ENCODE measurements at places on chromosomes 6 and 20.

GRCh38 chr20:22797103-22797502 is 212.7 kb upstream of the FOXA2 start:
- no peak for DNase-seq

DNA sequence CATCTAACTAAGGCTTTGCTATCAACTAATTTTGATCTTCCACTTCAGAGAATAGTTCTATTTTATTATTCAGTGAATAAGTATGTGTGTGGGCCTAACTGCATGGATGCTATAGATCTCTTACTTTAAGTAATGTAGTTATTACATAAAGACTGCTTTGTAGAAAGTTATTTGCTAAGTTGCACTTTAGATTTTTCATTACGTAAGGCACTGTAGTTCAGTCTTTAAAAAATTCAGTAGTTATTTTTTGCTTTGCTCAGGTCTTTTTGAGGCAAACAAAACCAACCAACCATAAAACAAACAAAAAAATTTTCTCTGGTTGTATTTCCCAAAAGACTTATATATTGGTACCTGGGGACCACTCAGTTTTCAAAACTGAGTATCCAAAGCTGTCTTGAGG is 53.0 kb downstream of the KCNQ5 start:
- DNase-seq, result no peak

- DNase-seq, result no peak
Observed at GRCh38 chr20:48432494-48432832, 395.3 kb downstream of the PREX1 start.

DNA sequence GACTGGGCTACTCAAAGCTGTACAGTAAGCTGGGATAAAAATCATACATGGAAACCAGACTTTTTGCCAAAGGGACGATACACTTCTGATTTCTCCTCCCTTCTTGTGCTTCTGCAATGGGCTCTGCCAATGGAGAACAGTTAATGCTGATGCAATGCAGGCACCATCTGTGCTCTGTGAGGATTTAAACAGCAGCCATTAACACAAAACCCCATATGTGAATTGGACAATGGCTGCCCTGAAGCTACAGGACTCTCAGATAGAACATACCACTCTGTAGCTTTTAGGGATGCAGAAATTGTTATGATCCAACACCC is 71.9 kb downstream of the GJA10 start:
- DNase-seq, result no peak

GRCh38 chr6:107105511-107106116 is 9.7 kb downstream of the BEND3 start:
- DNase-seq, result no peak

DNA sequence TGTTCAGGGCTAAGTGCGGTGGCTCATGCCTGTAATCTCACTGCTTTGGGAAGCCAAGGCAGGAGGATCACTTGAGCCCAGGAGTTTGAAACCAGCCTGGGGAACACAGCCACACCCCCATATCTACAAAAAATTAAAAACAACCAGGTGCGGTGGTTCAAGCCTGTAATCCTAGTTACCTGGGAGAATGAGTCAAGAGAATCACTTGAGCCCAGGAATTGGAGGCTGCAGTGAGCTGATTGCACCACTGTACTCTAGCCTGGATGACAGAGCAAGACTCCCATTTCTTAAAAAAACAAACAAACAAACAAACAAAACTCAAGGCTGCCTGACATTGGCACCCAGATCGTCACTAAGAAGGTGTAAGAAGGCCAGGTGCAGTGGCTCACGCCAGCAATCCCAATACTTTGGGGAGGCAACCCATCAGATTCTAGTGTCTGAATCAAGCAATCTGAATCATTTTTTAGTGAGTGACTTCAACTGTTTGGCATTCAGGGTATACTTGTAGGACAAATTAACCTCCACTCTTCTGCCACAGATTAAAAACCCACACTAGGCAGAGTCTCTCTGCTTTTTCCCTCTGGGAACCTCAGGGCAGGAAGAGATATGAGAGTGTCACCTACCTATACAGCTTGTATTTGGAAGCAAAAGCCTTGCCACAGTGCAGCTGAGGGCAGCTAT is 6.1 kb downstream of the PLAGL2 start:
- no peak for DNase-seq

- DNase-seq, result no peak
Observed at GRCh38 chr6:138455746-138456400, 43.4 kb downstream of the NHSL1 start.

- DNase-seq, result no peak
Observed at GRCh38 chr20:57384486-57384885, 6.7 kb upstream of the RBM38 start.

- no peak for DNase-seq
Observed at GRCh38 chr6:90637320-90637719, 50.4 kb upstream of the MAP3K7 start.

- DNase-seq, result no peak
Observed at GRCh38 chr20:1697592-1697991, 40.0 kb upstream of the SIRPG start.

DNA sequence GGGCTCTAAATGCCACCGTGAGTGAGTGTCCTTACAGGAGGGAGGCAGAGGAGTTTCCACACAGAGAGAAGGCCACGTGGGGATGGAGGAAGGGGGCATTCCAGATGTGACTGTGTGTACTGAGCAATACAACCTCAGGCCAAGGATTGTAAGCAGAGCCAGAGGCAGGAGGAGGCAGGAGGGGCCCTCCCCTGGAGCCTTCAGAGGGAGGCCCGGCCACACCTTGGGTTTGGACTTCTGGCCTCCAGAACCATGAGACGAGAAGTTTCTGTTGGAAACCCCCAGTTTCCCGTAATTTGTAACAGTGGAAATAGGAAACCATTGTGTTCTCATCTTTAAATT is 9.3 kb upstream of the KIF25 start:
- no peak for DNase-seq

DNA sequence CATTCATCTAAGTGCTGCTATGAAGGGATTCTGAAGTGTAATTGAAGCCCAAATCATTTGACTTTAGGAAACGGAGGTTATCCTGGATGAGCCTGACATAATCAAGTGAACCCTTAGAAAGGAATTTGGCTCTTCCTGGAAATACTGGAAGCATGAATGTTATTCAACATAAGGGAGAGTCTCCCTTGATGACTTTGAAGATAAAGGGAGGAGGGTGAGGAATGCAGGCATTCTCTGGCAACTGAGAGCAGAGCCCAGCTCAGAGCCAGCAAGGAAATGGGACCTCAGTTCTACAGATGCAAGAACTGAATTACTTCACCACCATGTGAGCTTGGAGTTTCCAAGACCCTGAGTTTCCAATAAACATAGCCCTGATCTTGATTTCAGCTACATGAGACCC is 168.2 kb downstream of the DLL1 start:
- no peak for DNase-seq

- no peak for DNase-seq
Observed at GRCh38 chr6:82205930-82206392, 41.6 kb downstream of the IBTK start.

DNA sequence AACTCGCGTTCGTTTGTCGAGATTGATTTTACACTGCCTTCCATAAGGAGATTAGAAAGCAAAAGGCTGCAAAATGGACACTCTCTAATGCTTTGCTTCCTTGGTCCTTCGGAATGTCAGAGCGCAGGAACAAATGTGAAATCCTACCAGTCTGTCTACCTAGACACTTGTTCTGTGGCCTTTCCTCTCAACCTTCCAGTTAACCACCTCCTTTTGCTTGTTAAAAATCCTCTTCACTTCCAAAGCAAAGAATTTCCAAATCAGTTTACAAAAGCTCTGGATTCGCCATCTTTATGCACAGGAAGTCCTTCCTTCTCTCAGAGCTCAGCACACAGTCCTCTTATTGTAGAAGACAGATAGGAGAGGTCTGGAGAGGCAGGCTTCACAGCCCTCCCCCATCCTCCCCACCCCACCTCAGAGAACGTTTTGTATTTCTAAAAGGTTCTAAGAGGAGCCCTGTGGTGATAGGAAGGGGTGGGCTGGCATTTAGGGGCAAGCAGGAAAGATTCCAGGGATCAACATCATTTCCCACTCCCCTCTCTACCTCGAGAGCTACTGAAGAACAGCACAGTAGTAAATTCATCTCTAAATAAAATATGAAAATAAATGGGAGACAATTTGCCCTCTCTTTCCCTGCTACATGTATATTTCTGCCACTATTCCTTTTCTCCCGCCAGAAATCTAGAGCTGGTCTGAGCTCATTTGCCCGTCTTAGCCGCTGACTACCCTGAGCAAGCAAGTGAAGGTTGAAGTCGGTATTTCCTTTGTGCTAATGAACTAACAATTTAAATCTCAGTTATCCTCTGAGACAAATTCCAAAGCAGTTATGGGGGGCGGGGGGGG is 18.9 kb downstream of the TFAP2A start:
- no peak for DNase-seq

DNA sequence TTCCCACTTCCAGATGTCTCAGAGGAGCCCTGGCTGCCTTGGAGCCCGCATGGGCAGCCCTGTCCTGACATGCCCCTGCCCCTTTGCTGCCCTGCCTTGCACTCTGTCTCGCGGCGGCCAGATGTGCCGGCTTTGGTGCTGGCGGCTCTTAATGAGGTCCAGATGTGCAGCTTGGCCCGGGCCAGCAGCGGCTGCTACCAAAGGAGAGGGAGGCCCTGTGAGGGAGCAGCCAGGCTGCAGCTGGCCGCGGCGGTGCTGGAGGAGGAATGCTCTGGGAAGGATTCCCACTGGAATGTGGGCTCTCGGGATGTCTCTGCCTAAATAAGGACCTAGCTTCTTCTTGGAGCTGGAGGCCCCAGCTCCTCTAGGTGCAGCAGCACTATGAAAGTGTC is 72.4 kb downstream of the FGD2 start:
- DNase-seq, result no peak

DNA sequence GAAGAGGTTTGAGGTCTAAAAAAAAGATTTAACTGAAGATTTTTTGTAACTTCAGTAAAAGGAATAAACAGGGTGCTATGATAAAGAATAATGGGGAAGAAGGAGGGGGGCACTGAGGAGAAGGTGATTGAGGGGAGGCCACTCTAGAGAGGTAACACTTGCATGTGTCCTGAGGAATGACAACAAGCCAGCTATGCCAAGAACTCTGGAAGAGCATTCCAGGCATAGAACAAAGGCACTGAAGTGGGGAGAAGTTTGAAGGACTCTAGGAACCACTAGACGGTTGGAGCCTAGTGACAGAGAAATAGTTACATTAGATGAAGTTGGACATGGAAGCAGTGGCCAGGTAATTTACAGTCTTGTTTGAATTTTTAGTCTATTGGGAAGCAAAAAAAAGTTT is 10.8 kb upstream of the SF3B5 start:
- DNase-seq, result no peak

DNA sequence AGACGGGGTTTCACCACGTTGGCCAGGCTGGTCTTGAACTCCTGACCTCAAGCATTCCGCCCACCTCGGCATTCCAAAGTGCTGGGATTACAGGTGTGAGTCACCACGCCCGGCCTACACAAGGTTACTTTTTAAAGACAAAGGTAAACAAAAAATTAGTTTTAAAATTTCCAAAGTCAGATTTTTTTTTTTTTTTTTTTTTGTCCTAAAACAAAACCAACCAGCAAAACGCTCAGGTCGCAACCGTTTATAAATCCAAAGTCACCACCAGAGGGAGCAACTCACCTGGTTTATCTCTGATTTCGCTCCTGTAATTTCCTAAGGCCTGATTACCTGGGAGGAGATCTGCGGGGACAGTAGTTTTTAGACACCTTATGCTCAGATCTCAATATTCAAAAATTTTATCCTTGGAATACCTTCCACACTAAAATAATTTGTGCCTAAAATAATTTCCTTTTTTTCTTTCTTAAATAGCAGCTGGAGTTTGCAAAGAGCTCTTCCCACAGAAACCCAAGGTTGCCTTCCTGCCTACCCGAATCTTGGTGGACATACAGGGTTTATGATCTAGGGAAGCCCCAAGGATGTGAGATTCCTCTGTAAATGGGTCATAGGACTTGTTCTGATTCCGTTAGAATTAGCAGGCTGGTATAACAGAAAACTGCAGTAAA is 19.8 kb upstream of the TREM1 start:
- no peak for DNase-seq

- DNase-seq, result no peak
Observed at GRCh38 chr6:117306227-117306790, 41.0 kb downstream of the VGLL2 start.

- no peak for DNase-seq
Observed at GRCh38 chr6:33160728-33161344, 31.4 kb downstream of the COL11A2 start.

GRCh38 chr20:19354950-19355349 is 142.5 kb downstream of the SLC24A3 start:
- DNase-seq, result no peak

GRCh38 chr6:148414836-148415235 is 72.2 kb downstream of the SASH1 start:
- DNase-seq, result no peak

DNA sequence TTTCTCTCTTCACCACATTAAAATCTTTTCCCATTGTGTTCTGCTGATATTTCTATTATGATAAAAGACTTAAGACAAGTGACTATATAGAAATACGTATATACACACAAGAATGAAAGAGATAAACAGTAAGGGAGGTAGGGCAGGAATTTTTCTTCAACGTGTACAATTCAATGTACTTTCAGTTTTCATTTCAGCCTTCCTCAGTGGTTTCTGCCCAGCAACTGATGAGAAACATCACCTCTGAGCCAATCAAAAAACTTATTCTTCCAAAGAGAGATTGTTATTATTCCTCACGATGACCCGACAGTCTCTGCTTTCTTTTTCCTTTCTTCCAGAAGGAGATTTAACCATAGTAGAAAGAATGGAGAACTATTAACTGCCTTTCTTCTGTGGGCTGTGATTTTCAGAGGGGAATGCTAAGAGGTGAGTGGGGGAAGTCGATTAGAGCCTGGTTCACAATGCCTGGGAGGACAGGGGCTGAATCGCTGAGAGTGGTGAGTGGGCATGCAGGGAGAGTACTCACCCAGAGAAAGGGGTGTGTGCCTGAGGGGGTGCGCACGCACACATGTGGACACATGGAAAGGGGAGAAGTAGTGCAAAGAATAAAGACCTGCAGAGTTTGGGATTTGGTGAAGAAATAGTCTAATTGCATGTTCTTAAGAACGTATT is at the start of gene BTN3A1:
TSS of gene BTN3A1 (plus strand) at position 289 of the 672 bp plus-strand sequence. CDS start 3,289 bp downstream, outside the sequence.
- DNase-seq, result peak; percentile 7

DNA sequence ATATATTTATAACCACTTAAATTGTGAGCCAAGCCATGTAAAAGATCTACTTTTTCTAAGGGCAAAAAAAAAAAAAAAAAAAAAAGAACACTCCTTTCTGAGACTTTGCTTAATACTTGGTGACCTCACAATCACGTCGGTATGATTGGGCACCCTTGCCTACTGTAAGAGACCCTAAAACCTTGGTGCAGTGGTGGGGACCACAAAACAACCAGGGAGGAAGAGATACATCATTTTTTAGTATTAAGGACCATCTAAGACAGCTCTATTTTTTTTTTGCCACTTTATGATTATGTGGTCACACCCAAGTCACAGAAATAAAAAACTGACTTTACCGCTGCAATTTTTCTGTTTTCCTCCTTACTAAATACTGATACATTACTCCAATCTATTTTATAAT is 22.9 kb downstream of the PRDM1 start:
- DNase-seq, result no peak

GRCh38 chr6:37005827-37006567 is 542 bp downstream of the FGD2 start:
- no peak for DNase-seq

Measured in activated naive CD4-positive, alpha-beta T cell (primary cell).